ENCODE measurements at places on chromosomes 11 and 22.
A peak's percentile ranks its signal among the peaks of the same experiment; 100 is the strongest.

GRCh38 chr11:114015117-114015516, 40.2 kb downstream of the HTR3A start:
- no peak for DNase-seq

DNA sequence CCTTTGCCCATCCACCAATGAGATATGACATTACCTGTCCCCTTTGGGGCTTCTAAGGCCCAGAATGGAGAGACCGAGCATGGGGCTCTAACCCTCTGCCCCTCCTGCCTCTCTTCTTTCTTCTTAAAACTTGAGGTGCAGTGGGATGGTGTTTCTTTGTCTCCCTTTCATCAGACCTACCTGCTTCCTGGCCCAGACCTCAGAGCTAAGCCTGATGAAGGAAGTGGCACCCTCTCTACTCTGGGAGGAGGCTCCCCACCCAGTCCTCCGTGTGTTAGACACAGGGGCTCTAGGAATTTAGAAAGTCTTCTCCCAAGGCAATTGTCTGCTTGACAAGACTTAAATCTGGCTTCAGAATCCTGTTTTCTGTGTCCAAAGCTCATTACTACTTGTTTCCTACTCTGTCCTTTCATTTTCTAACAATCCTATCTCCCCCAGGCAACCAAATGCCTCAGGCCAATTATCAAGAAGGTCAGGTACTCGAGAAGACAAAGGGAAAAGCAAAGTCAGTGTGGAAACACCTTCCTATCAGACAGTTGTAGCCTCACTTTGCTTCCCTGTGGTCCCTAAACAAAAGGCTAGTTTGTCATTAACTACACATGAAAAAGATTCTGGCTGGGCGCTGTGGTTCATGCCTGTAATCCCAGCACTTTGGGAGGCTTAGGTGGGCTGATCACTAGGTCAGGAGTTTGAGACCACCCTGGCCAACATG, 20.3 kb upstream of the PARVA start:
- DNase-seq = peak; percentile 7

- DNase-seq = peak; percentile 5
Observed at GRCh38 chr11:87127101-87127500, 89.4 kb downstream of the TMEM135 start.

DNA sequence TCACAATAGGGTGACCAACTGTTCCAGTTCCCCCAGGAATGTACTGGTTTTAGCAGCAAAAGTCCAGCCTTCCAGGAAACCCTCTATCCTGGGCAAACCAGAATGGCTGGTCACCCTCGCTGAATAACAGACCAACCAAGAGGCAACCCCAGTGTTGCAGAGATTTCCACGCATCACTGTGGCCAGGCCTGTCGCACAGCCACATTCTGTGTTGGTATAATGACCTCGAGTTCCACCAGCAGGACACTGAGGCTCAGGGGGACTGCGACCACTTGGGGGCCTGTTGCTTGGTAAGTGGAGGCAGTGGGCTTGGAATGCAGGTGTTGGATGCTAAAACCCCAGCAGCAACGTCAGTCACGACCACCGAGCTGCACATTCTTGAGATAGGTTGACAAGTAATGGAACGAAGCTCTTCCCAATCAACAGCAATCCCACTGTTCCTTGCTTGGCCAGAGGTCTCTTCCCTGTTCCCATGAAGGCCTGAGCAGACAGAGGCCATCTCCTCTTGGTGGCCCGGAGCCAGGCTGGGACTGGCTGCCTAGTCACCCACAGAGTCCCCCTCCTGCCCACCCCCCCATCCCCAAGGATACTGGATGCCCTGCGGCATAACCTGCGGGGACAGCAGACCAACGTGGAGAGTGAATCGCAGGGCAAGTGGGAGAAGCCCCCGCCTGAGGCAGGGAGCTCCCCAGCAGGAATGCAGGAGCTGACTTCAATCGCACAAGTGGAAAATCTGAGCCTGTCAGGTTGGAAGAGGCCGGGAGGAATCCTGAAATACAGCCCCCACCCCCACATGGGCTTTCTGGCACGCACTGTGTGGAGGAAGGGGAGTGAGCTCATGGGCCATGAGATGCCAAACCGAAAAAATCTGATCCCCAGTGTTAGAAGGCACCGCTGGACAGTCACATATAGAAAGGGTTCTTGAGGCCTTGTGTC, 43.4 kb upstream of the MN1 start:
- DNase-seq = no peak

- no peak for DNase-seq
Observed at GRCh38 chr22:39282645-39283321, 36.6 kb downstream of the RPL3 start.

DNA sequence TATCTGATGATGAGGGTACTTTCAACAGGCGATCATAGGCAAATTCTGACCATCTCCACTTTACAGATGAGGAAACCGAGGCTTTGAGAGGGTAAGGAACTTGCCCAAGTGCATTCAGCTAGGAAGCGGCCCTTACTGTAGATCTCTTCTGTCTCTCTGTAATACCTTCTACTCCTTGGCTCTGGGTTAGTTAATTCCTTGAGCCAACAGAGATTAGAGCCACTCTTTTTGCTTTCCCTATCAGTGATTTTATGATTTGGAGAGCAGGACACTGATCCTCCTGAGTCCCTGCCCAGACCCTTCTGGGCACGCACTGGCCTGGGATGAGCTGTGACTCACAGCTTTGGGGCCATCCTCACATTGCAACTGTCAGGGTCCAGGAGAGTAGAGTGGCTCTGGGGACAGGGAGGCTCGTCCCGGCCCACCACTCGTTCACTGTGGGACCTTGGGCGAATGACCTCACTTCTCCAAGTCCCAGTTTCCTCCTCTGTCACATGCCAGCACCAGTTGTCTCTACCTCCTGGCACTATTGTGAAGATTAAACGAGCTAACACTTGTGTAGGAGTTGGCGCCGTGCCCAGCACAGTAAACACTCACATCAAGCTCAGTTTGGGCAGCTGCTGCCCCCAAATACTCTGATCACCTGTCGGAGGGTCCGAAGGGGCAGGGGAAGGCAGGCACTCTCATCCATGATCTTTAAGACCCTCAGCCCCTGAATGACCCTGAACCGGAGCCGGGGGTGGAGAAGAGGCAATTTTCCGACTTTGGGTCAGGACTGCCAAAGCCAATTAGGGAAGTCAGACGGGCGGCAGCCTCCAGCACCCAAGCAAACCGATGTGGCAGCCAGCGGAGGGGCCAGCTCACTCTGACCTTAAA, 235.0 kb downstream of the MIAT start:
- DNase-seq = peak; percentile 91

- no peak for DNase-seq
Observed at GRCh38 chr22:41862160-41862529, 29.2 kb downstream of the SREBF2 start.

DNA sequence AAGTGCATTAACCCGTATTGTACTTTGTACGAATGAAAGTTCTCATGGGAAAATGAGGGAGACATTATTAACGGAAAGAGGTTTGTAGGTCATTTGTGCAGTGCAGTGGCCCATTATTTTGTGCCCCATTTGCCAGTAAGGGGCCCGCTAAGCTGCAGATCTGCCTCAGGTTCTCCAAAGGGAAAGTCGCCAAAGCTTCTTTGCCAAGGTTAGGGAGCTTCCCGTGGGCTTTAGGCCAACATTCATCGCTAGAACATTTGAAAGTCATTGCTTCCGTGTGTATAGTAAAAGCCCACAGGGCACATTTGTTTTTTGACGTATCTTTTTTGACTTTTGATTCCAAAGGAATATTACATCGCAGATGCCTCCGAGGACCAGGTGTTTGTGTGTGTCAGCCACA, 61.0 kb upstream of the SORL1-AS1 start:
- DNase-seq = no peak

GRCh38 chr11:18312663-18313420, 9.1 kb downstream of the HPS5 start:
- no peak for DNase-seq

GRCh38 chr11:61805146-61805545, 11.7 kb downstream of the FADS1 start:
- no peak for DNase-seq

- no peak for DNase-seq
Observed at GRCh38 chr11:105110688-105111030, 28.9 kb downstream of the CARD18 start.

DNA sequence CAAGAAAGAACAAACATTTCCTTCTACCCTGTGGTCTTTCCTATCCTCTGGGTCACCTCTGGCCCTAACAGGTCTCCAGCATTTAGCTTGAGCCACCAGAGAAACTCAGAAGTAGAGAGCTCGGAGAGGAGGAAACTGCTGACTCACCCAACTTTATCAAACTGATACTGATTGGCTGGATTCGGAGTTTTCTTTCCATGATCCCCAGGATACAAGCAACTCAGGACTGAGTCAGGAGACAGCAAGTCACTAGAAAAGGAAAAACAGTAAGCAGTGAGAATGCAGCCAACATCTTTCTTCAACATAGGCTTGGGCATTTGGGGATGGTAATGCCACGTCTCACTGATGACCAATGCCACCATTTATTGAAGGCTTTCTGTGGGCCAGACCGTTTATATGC, 32.7 kb downstream of the THOC5 start:
- DNase-seq = no peak

GRCh38 chr11:82225930-82226329, 507.7 kb downstream of the FAM181B start:
- DNase-seq = peak; percentile 6

- no peak for DNase-seq
Observed at GRCh38 chr11:97364047-97364446, 974.2 kb downstream of the JRKL start.

- no peak for DNase-seq
Observed at GRCh38 chr11:91247009-91247735, 977.4 kb upstream of the FAT3 start.

- DNase-seq = no peak
Observed at GRCh38 chr11:35178873-35179272, 39.9 kb downstream of the CD44 start.

DNA sequence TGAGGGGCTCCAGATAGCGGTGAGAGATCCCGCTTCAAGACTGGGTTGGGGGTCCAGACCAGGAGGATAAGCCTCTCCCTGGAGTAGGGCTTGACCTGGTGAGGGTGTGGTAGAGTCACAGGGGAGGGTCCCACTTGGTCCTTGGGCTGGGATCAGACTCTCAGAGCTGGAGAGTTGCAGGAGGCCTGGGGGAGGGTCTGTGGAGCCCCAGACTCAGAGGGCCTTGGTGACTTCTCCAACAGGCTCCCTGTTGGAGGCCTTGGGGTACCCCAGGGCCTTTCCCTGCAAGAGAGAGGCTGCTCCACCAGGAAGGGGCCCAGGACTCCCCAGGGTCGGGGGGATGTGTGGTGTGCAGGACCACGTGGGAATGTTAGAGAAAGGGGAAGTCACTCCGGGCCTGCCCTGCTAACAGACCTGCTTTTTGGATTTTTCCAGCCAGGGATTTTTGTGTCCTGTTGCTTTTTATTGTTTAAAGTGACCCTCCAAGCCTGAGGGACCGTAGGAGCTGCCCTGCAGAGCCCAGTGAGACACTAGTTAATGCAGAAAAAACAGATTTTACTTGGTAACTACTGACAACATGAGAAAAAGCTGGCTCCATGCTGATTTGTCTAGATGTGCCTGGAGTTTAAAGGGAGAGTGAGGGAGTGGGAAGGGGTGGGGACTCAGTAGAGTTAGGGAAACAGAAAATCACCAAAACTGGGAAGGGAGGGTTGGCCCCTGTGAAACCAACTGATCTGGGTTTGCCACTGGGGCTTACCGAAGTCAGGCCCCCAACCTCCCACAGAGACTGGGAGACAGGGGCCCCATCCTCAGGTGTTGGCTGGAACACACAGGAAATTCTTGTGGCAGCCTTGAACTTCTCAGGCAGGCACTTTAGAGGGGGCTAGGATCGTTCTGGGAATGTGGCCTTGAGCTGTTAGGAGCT, 801 bp upstream of the TXNRD2 start:
- no peak for DNase-seq

DNA sequence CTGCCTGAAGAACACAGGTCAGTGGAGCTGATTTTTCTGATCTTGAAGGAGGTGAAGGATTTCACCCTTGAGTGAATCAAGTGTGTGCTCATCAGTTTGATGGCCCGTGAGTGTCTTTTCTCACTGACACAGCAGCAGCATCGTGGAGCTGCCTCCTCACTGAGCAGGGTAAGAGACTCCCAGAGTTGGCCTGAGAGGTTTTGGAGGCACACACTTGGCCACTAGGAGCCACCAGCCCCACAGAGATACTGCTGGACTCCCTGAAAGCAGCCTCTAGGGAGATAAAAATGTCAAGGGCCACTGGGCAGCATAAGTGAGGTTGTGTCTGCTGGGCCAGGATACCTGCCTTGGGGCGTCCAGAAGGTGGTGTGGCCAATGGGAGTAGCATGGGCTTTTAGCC, 245.4 kb downstream of the GRIK4 start:
- no peak for DNase-seq

GRCh38 chr11:487571-488021, 19.4 kb downstream of the RNH1 start:
- no peak for DNase-seq

- DNase-seq = no peak
Observed at GRCh38 chr11:44761551-44761961, 34.8 kb downstream of the TSPAN18 start.

DNA sequence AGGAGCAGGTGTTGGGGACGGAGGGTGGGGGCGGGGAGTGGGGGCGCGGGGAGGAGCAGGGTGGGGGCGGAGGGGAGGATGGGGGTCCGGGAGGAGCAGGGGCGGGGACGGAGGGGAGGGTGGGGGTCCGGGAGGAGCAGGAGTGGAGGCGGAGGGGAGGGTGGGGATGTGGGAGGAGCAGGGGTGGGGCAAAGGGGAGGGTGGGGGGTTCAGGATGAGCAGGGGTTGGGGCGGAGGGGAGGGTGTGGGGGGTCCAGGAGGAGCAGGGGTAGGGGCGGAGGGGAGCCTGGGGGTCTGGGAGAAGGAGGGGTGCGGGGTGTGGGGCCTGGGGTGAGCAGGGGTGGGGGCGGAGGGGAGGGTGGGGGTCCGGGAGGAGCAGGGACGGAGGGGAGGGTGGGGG, 17.1 kb downstream of the CRELD2 start:
- DNase-seq = no peak

DNA sequence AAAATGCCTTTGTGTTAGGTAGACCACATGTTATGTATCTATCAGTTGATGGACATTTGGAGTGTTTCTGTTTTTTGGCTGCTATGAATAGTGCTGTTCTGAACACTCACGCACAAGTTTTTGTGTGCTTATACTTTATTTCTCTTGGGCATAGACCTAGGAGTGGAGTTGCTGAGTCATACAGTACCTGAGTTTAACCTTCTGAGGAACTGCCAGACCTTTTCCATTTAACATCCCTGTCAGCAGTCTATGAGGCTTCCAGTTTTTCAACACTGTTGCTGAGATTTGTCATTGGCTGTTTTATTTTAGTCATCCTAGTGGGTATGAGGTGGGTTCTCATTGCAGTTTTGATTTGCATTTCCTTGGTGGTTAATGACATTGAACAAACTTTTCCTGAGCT, 4.4 kb downstream of the CTTN start:
- DNase-seq = no peak

DNA sequence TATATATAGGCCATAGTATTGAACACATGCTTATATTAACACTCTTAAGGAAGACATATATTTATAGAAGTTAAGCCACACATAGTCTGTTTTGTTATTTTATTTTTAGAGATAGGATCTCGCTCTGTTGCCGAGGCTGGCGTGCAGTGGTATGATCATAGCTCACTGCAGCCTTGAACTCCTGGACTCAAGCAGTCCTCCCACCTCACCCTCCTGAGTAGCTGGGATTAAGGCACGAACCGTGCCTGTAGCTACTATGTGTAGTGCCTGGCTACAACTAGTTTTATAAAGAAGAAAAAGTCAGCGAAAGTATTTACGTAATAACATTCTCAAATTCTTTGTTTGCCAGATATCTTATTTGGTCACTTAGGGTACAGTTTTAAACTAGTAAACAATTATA, 5.6 kb upstream of the UCP2 start:
- no peak for DNase-seq

GRCh38 chr11:4087551-4087950, 7.0 kb upstream of the RRM1 start:
- no peak for DNase-seq

All from COR-L47 (cell line).